ENCODE measurements at places on chromosomes 12 and 14.

DNA sequence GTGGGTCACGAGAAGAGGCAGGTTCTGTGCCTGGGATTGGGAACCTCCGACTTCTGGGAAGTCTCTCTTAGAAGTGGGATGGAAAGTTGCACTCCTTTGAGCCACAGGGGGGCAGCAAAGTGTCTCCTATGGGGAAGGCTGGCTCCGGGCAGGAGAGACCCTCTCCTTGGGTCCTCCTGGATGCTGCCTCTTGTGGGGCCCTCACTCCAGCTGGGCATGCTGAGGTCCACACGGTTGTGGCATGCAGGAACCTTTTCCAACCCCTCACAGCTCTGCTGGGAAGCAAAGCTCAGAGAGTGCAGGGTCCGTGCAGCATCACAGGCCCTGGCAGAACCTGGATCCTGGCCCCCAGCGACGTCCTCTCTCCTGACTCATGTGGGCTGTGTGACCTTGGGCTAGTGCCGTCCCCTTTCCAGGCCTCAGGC is 17.4 kb downstream of the SDSL start:
- DNase-seq: no peak

DNA sequence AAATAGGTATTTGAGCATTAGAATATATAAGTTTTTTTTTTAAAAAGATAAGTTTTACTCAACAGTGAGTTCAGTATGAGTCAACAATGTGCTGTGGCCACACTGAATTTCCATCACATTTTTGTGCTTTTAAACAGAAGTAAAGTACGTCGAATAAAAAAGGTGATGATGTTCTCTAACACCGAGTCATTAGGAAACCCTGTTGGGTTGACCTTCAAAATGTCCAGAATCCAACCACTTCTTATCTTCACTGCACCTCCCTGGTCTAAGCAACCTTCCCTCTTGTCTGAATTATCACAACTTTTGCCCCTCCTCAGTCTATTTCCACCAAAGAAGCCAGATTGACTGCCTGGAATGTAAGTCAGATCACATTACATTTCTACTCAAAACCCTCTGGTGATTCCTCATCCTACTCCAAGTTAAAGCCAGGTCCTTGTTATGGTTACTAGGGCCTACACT is 43.0 kb upstream of the SYCP3 start:
- no peak for DNase-seq

- no peak for DNase-seq
These were observed 124.9 kb downstream of the GXYLT1 start for GRCh38 chr12:42019746-42020145.

DNA sequence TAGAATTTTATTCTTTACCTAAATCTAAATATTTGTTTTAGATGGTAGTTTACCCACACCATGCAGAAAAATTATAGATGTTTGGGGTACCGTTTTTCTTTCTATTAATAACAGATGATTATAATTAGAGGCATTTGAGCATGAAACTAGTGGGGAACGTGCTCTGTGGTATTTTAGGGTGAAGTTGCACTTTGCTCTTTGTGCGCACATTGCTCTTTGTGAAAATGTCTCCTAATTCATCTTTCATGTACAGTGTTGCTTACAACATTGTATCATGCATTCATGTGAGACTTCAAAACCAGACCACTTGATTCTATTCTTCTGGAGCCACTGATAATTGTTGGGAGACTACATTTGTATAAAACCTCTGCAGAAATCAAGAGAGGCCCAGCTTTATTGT is 449.1 kb upstream of the RGS6 start:
- no peak for DNase-seq

DNA sequence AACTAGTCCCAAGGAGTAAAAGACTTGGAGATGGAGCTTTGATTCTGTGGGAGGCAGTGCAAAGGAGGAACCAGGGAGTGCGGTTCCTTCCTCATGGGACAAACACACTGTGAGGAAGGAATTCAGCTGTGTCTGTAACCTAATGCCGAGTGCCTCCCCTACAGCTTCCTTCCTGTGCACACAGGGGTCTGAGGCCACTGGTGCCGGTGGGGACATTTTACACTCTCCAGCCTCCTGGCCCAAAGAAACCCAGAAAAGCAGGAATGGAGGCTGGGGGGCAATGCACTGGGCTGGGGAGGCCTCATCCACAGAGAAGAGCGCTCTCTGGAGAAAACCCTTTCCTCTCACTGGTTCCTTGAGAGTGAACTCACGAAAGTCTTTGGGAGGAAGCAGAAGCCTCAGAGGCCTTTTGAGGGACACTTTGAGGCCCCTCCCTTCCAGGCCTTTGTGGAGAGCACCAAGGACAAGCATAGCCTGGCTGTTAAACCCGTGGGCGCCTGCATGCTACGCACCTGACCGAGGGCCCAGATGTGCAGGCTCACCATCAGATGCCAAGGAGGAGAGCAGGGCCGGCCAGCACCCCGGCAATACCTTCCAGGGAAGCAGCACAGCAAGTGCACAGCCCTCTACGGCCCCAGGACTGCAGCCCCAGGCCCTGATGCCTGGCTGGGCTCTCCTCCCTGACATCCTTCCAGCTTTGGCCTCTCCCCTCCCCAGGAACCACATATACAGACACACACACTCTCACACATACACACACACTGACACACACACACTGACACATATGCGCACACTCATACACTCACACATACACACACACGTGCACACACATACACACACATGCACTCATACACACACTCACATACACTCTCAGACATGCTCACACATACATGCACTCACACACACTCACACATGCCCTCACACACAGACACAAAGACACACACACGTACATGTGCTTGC is 52.0 kb downstream of the NFKBIA start:
- DNase-seq: no peak

GRCh38 chr12:111807232-111807631 is 34.8 kb upstream of the MAPKAPK5 start:
- no peak for DNase-seq

GRCh38 chr12:45415393-45415817 is 199.5 kb downstream of the ANO6 start:
- no peak for DNase-seq

DNA sequence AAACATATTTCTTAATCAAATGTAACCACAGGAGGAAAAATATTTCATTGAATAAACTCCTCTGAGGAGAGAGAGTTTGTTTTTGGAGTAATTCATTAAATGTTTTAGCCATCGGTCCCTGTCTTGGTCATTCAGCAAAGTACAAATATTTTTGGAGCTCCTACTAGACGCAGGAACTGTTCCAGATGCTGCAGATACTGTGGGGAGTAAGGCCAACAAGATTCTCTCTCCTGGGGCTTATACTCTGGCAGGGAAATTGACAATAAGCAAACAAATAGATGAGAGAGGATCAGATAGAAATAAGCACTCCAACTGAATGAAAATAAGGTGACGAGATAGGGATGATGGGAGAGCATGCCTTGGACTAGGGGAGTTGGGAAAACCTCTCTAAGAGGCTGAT is 264.1 kb downstream of the TTC8 start:
- DNase-seq: no peak

DNA sequence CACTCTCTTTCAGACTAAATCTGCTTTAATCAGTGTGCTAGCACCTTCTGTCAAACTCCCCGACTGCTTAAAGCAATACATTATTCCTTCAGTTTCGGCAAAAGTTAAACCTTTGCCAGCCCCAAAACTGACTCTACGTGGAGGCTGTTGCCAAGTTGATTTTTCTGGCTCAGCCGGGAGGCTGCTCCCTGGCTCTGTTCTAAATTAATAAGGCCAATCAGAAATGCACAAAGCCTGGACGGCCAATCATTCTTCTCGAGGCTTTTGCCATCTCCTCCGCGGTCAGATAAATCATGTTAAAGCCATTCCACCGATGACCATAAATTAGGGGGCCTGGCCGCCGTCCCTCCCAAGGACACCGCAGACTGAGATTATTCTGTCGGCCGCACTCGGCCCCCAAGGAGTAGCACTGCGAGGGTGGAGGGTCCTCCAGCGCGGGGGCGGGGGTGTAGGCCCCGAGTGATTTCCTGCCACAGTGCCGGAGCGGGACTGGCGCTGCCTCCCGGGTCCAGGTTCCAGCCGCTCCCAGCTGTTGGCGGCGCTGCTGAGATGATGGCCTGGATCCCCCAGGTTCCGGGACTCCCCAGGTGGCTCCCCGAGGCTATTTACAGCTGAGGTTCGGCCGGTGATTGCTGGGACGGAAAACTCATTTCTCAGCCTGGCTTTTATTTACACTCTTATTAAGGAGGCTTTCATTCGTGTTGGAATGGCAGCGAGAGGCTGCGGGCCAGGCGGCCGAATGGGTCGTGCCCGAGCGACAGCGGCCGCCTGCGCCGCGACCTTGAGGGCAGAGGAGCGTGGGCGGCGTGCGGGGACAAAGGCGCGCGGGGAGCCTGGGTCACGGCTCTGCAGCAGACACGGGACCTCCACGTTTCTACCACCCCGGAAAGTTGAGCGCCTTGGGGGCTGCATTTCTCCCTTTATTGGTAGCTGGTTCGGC is 165.1 kb downstream of the MON2 start:
- DNase-seq: no peak

DNA sequence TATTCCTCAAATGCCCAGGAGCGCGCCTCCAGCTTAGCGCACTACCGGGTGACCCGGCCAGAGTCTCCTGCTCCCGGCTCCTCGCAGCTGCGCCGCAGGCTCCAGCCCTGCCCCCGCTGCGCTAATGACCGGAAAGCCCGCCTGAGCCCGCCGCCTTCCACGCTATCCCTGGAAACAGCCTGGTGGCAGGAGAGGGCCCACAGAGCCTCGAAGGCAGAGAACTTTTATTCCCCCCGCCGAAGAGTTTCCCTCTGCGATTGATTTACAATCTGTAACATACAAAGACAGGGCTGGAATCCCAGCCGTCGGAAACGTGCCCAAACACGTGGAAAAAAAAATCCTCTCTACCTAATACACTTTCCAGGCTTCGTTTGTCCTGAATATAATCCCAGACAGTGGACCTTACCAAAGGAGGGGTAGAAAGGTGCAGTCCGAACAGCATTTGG is 1.5 kb downstream of the COL2A1 start:
- no peak for DNase-seq

GRCh38 chr12:26046906-26047305 is 77.9 kb downstream of the BHLHE41 start:
- no peak for DNase-seq

- DNase-seq: no peak
These were observed 6.8 kb downstream of the ART4 start for GRCh38 chr12:14836336-14837210.

GRCh38 chr12:18467620-18468245 is 206.4 kb downstream of the PIK3C2G start:
- DNase-seq: no peak

- DNase-seq: no peak
These were observed 6.8 kb upstream of the SYNE3 start for GRCh38 chr14:95523051-95523814.

DNA sequence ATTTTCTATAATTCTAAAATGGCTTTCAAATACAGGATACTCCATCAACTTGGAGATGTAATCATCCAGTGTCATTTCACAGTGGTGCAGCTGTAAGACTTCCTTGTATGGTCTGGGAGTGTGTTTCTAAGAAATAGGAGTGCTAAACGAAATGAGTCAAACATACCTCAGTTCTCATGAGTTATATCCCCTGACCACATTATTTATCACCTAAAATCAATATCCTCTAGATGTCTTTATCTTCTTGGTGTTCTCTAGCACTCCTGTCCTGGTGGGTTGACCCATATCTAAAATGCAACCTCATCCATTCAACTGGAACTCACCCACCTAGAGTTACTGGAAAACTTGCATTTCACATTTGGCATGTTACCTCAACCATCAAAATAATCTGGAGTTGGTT is 33.2 kb downstream of the TMEM30B start:
- no peak for DNase-seq

GRCh38 chr12:93902736-93903562 is 225.8 kb downstream of the CRADD start:
- no peak for DNase-seq

GRCh38 chr14:91830777-91831176 is 36.6 kb downstream of the TC2N start:
- no peak for DNase-seq

DNA sequence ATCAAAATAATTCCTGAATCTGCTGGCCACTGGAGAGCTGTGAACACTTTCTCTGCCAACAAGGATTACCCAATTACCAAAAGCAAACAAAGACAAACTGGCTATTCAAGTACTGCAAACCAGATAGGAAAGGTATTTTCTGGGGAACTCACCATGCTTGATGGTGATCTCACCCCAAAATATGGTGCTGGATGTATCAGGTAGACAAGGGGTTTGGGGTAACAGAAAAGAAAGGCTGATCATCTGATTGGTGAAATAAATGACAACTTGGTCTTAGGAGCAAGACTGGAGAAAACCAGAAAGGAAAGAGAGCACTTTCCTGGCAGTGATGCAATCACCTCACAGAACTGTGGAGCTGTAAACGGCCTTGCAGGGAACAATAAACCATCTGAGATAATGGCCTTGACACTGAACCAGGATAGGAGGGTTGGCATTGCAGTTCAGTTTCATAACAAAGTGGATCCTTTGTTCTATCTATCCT is 31.0 kb upstream of the NPFF start:
- no peak for DNase-seq

DNA sequence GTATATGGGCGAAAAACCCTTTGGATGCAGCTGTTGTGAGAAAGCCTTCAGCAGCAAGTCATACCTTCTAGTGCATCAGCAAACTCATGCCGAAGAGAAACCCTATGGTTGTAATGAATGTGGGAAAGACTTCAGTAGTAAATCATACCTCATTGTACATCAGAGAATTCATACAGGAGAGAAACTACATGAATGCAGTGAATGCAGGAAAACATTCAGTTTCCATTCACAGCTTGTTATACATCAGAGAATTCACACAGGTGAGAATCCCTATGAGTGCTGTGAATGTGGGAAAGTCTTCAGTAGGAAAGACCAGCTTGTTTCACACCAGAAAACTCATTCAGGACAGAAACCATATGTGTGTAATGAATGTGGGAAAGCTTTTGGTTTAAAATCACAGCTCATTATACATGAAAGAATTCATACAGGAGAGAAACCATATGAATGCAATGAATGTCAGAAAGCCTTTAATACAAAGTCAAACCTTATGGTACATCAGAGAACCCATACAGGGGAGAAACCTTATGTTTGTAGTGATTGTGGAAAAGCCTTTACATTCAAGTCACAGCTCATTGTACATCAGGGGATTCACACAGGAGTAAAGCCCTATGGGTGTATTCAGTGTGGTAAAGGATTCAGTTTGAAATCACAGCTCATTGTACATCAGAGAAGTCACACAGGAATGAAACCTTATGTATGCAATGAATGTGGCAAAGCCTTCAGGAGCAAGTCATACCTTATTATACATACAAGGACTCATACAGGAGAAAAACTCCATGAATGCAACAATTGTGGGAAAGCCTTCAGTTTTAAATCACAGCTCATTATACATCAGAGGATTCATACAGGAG is 21.4 kb downstream of the ZNF268 start:
- DNase-seq: no peak

Data from activated CD8-positive, alpha-beta memory T cell treated with anti-CD3 and anti-CD28 coated beads for 1 hour (primary cell).